ENCODE measurements at places on chromosomes 6 and 20. TPM values are rescaled to one million over a fixed set of nuclear protein-coding genes. Genes with fewer than 3 reads are reported as not detected.
A peak's percentile ranks its signal among the peaks of the same experiment; 100 is the strongest.

The PTK7 gene
- 4.1 TPM for total RNA-seq

The MYLK2 gene
- 0.39 TPM for total RNA-seq

The HTR1E gene
- not detected for total RNA-seq

DNA sequence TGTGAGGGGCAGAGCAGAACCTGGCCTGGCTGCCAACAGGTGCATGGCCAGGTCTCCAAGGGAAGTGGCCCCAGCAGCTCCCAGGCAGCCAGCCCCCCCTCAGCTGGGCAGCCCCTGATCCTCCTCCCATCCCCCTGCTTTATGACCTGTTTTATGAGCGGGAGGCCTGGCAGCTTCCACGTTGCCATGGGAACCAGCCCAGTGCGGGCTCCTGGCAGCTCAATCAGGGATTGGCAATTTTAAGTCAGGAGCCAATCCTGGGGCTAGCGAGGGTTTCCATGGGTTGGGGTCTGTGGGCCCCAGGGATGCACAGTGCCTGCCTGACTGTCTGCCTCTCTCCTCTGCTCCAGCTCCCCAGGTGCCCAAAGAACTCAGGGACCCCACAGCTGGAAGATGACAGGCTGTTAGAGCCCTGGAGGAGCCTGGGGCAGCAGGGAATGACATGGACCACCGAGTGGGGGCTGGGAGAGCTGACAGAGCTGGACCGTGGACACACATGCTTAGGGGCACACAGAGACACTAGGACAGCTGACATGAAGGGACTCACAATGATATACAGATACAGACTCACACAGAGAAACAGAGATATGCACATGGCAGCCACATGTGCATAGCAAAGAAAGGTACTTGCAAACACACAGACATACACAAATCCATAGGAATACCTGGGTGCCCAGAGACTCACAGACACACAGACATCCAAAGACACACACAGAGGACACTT, 56.5 kb upstream of the SIRPA start:
- no peak for DNase-seq
- no peak overlapping the region for H3K4me3 ChIP-seq
- H3K27ac ChIP-seq = no peak overlapping the region

The KCNK15 gene
- total RNA-seq = 1.1 TPM

The FHL5 gene
- not detected for total RNA-seq

GRCh38 chr20:23293689-23294088, 56.9 kb upstream of the NXT1 start:
- no peak overlapping the region for H3K27ac ChIP-seq
- H3K36me3 ChIP-seq = no peaks in the 10 kb centered on the region
- no peaks in the 10 kb centered on the region for H3K4me1 ChIP-seq
- H3K4me3 ChIP-seq = no peak overlapping the region

DNA sequence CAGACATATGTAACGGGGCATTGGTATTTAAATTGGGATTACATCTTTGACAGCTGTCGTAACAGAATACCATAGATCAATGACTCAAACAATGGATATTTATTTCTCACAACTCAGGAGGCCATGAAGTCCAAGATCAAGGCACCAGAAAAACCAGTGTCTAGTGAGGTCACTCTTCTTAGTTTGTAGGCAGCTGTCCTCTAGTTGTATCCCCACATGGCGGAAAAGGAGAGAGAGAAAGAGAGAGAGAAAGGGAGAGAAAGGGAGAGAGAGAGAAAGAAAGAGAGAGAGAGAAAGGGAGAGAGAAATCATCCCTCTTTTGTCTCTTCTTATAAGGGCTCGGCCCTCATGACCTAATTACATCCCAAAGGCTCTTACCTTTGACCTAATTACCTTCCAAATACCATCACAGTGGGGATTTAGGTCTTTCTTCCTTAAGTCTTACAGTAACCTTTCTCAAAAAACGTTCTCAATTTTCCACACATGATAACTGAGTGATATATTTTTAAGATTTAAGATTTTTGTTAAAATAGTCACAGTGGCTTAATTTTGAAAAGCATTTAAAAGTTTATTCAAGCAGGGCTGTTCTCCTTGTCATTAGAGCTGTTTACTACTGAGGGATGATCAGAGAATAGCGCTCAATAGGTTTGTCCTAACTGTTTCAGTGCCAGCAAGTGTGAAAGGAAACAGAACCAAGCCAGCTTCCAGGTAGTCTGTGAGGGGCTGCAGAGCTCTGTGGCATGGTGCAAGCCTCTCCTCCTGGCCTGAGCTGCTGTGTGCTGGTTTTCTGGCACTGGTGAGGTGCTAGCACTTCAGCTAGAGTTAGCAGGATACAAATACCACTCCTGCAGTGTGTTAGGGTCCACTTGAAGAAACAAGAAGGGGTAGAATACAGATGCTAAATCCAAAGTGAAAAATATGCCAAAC, 79.0 kb downstream of the IMPG1 start:
- H3K27me3 ChIP-seq = no peaks in the 10 kb centered on the region
- no peak for DNase-seq
- H3K4me3 ChIP-seq = no peak overlapping the region
- no peak overlapping the region for H3K27ac ChIP-seq

DNA sequence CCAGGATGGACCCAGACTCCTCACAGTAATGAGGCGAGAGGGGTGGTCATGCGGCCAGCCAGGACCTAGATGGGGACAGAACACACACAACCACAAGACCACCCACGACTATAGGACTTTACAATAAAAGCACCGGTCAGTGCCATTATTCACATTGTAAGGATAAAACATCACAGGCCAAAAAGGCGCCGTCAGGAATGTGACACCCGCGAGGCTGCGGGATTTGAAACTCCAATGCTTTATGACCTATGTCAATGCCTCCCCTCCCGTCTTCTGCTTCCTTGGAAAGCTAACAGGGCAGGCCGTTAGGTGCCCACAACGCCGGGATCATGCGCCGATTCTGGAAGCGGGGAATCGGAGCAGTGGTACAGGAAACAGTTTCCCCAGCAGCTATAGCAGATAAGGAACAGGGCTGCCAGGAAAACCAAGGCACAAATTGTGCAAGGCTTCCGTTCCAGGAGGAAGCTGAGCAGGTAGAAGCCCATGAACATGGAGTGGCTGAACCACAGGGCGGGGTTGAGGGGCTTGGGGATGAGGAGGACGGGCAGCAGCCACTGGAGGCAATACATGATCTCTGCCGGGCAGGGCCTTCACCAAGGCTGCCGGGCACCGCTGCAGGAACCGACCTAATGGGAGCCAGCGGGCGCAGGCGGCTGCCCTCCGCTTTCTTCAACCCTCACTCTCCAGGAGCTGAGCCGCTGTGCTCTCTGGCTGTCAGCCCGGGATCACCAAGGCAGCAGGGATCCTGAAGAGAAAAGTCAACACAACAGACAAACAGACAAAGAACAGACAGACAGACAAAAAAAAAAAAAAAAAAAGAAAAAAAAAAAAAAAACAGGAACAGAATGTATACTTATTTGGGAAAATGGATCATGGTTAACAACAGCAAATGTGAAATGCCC, 2.2 kb upstream of the NNAT start:
- H3K27me3 ChIP-seq = no peaks in the 10 kb centered on the region
- H3K4me3 ChIP-seq = no peak overlapping the region
- peaks cover 13% of the 10 kb centered on the region for H3K4me1 ChIP-seq
- no peak overlapping the region for H3K27ac ChIP-seq
- DNase-seq = no peak
- peaks cover 14% of the 10 kb centered on the region for H3K36me3 ChIP-seq

GRCh38 chr20:63737945-63738686, 1.5 kb upstream of the SLC2A4RG start:
- DNase-seq = peak; percentile 57
- H3K27me3 ChIP-seq = no peaks in the 10 kb centered on the region
- H3K4me1 ChIP-seq = peaks cover 21% of the 10 kb centered on the region
- H3K27ac ChIP-seq = no peak overlapping the region
- H3K4me3 ChIP-seq = no peak overlapping the region

The FOXQ1 gene
- not detected for total RNA-seq

The RFX6 gene
- total RNA-seq = not detected

The TP53TG5 gene
- total RNA-seq = 0.40 TPM

DNA sequence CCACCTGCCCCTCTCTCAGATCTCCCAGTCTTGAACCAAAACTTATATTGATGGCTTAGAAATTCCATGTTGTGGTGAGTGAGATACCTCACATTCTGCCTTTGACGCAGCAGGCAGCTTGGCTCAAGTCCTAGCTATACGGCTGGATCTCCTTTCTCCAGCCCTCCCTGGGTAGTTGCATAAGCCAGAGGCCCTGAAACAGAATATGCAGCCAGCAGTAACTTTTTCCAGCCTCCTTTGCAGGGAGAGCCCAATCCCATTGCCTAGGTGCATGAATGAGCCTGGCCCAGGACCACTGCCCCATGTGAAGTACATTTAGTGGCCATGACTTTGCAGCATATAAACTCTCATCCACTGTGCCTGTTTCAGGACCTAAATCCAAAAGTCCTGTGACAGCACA, 202.2 kb upstream of the CDYL start:
- H3K4me3 ChIP-seq = no peak overlapping the region
- peaks cover 15% of the 10 kb centered on the region for H3K27me3 ChIP-seq
- no peaks in the 10 kb centered on the region for H3K4me1 ChIP-seq
- no peak for DNase-seq
- no peak overlapping the region for H3K27ac ChIP-seq

- no peaks in the 10 kb centered on the region for H3K27me3 ChIP-seq
- no peak overlapping the region for H3K4me3 ChIP-seq
- no peaks in the 10 kb centered on the region for H3K36me3 ChIP-seq
- no peak for DNase-seq
- no peaks in the 10 kb centered on the region for H3K4me1 ChIP-seq
- no peak overlapping the region for H3K27ac ChIP-seq
These were observed 138.7 kb downstream of the FOXO3 start for GRCh38 chr6:108699290-108700041.

The RBL1 gene
- total RNA-seq = 43.2 TPM

The FILIP1 gene
- not detected for total RNA-seq

- no peak for DNase-seq
- no peaks in the 10 kb centered on the region for H3K4me1 ChIP-seq
- H3K27me3 ChIP-seq = no peaks in the 10 kb centered on the region
- no peak overlapping the region for H3K27ac ChIP-seq
- no peaks in the 10 kb centered on the region for H3K36me3 ChIP-seq
These were observed 372.9 kb downstream of the SAMD5 start for GRCh38 chr6:147881432-147881831.

The CDSN gene
- not detected for total RNA-seq

- H3K4me3 ChIP-seq = no peak overlapping the region
- H3K27me3 ChIP-seq = peaks cover 11% of the 10 kb centered on the region
- no peak for DNase-seq
- no peak overlapping the region for H3K27ac ChIP-seq
- H3K4me1 ChIP-seq = no peaks in the 10 kb centered on the region
- H3K36me3 ChIP-seq = no peaks in the 10 kb centered on the region
These were observed 216.3 kb upstream of the ECI2 start for GRCh38 chr6:4351520-4352321.

The STX11 gene
- total RNA-seq = 20.9 TPM

GRCh38 chr6:136412410-136412809, 122.8 kb upstream of the BCLAF1 start:
- no peaks in the 10 kb centered on the region for H3K36me3 ChIP-seq
- H3K27me3 ChIP-seq = no peaks in the 10 kb centered on the region
- DNase-seq = no peak
- H3K27ac ChIP-seq = no peak overlapping the region

- DNase-seq = no peak
- no peak overlapping the region for H3K27ac ChIP-seq
- H3K36me3 ChIP-seq = no peaks in the 10 kb centered on the region
- H3K27me3 ChIP-seq = no peaks in the 10 kb centered on the region
These were observed 2.2 kb upstream of the GINM1 start for GRCh38 chr6:149563928-149564325.

The PDYN gene
- total RNA-seq = not detected

DNA sequence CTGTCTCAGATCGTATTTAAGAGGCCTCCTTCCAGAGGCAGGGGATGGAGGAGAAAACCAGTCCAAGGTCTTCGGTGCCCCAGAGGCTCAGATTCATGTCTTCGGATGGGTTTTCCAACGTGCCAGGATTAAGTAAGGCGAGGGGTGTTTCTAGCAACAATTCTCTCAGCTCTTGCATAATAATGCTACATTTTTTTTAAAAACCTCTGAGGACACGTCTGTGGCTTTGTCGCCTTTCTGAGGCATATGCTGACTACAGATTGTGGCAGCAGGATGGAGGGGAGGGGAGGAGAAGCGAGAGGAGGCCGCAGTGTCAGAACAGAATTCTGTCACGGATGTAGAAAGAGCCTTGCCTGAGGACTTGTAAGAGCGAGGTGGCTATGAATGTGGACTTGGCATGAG, 17.7 kb upstream of the CCDC167 start:
- peak overlapping the region; percentile 70 for H3K4me3 ChIP-seq
- DNase-seq = peak; percentile 88
- H3K36me3 ChIP-seq = peaks cover 6% of the 10 kb centered on the region
- H3K27ac ChIP-seq = peak overlapping the region; percentile 91

DNA sequence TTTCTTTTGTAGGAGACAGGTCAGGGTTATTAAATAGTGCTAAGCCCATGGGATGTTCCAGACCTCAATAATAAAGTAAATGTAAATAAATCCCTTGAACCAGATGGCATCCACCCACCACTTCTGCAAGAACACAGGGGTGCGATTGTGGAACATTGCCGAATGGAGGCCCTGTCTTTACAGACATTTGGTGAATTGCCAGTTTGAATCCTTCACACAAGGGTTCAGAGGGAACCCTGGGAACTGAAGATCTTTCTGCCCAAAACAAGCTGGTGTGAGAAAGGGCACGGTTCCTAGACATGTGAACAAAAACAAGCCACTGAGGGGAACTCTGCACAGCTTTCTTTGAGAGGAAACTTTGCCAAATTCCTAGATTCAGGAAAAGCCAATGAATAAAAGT, 30.2 kb upstream of the RNF8 start:
- peaks cover 8% of the 10 kb centered on the region for H3K36me3 ChIP-seq
- no peak for DNase-seq
- peak overlapping the region; percentile 39 for H3K27ac ChIP-seq
- no peak overlapping the region for H3K4me3 ChIP-seq
- no peaks in the 10 kb centered on the region for H3K27me3 ChIP-seq

The OTOR gene
- not detected for total RNA-seq
